ENCODE measurements at places on chromosomes 6 and 20.

DNA sequence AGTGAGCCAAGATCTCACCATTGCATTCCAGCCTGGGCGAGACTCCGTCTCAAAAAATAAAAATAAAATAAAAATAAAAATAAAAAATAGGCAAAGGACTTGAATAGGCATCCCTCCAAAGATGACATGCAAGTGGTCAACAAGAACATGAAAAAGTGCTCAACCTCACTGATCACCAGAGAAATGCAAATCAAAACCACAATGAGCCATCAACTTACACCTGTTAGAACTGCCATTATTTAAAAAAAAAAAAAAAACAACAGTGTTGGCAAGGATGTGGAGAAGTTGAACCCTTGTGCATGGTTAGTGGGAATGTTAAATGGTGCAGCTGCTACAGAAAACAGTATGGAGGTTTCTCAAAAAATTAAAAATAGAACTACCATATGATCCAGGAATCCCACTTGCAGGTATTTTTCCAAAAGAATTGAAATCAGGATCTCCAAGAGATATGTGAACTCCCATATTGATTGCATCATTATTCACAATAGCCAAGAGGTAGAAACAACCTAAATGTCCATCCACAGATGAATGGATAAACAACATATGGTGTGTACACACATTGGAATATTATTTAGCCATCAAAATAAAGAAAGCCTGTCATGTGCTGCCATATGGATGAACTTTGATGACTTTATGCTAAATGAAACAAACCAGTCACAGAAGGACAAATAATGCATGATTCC lies 2.8 kb downstream of the C20orf203 start:
- no peak for DNase-seq

- DNase-seq: no peak
Observed at GRCh38 chr6:130843575-130844320, 16.5 kb downstream of the SMLR1 start.

GRCh38 chr6:100338090-100338489 lies 126.6 kb downstream of the SIM1 start:
- DNase-seq: no peak

- no peak for DNase-seq
Observed at GRCh38 chr20:40241596-40242343, 447.3 kb downstream of the MAFB start.

- no peak for DNase-seq
Observed at GRCh38 chr6:53014063-53014462, 19.0 kb upstream of the GSTA4 start.

DNA sequence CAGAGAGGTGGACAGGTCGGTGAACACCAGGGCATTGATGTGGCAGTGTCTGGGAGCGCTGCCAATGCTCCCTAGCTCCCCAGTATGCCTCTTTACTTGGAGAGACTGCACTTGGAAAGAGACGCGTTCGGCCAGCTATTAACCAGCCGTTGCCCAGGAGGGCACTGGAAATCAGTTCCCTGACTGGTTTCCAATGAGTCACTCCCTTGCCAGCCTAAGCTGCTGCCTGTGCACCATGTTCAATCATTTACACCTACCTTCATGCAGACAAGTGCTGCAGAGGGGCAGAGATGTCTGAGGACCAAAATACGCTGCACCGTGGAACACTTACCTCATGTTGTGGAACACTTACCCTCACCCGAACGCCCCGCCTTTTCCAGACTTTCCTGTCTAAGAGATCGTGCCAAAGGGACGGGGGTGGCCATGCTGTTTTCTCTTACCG lies 151.6 kb downstream of the SOBP start:
- no peak for DNase-seq

DNA sequence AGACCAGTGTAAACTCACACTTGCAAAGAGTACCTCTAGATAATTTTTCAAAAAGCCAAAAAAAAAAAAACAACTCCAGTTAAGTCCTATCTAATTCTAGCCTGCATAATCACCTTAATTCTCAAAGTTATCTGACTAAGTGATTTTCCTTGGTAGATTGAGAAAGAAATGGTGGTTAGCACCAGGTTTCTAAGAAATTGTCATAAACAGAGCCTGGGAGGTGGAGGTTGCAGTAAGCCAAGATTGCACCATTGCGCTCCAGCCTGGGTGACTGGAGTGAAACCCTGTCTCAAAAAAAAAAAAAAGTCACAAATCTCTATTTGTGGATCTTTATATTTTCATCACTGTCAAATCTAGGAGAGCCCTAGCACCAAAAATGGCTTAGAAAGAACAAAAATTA lies 8.9 kb downstream of the FBXO5 start:
- DNase-seq: no peak

DNA sequence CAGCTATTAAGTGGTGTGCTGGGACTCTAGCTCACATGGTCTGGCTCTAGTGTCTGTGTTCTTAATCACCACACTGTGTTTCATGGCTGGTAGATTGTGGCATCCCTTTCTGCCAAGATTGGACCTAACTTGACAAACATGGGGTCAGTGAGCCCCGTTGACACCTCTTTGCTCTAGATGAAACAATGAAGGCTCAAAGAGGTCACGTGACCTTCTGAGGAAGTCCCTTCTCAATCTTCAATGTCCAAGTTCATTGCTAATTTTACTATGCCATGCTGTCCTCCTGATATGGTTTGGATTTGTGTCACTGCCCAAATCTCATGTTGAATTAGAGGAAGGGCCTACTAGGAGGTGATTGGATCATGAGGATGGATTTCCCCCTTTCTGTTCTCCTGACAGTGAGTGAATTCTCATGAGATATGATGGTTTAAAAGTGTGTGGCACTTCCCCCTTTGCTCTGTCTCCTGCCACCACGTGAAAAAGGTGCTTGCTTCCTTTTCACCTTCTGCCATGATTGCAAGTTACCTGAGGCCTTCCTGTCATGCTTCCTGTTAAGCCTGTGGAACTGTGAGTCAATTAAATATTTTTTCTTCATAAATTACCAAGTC lies 177.8 kb upstream of the MYLIP start:
- DNase-seq: no peak

DNA sequence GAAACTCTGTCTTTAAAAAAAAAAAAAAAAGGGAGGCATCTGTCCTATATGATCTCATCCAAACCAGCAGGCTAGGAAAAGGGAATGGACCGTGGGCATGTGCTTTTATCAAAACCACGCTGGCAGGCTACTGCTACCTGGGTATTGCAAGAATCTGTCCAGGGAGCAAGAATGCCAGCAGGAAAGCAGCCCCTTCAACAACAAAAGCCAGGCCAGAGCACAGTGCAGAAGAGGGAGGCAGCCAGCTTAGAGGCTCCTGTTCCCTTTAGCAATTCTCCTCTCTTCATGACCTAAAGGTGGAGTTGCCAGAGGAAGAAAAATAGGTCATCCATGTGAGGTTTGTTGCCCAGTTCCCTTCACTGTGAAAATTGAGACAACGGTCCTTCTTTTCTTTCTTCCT lies 18.2 kb downstream of the TBC1D20 start:
- no peak for DNase-seq

- DNase-seq: no peak
Observed at GRCh38 chr6:12957321-12958051, 240.9 kb downstream of the PHACTR1 start.

GRCh38 chr6:21891080-21891479 lies 297.5 kb downstream of the SOX4 start:
- no peak for DNase-seq

GRCh38 chr6:147131532-147132128 lies 72.6 kb upstream of the STXBP5 start:
- DNase-seq: no peak

DNA sequence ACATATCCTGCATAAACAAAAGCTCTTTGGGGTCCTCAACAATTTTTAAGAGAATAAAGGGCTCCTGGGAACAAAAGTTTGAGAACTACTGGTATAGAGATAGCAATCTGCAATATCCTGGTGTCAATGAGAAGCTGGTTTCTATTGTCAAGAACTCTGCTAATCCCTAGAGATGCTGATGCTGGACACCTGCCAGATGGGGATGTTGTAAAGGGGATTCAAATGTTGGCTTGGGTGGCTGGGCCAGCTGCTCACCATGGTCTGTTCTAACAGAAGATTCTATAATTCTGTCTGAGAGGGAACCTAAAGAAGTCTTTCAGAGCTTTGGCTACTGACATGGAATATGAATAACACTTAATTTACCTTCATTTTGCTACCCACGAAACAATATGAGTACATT lies 137.8 kb downstream of the BTBD9 start:
- no peak for DNase-seq

- DNase-seq: no peak
Observed at GRCh38 chr6:135985471-135985870, 134.0 kb downstream of the PDE7B start.

GRCh38 chr20:753136-753535 lies 15.2 kb downstream of the SLC52A3 start:
- no peak for DNase-seq

- no peak for DNase-seq
Observed at GRCh38 chr6:1669996-1670395, 60.3 kb downstream of the FOXC1 start.

- DNase-seq: no peak
Observed at GRCh38 chr6:126574301-126574700, 234.4 kb downstream of the CENPW start.

DNA sequence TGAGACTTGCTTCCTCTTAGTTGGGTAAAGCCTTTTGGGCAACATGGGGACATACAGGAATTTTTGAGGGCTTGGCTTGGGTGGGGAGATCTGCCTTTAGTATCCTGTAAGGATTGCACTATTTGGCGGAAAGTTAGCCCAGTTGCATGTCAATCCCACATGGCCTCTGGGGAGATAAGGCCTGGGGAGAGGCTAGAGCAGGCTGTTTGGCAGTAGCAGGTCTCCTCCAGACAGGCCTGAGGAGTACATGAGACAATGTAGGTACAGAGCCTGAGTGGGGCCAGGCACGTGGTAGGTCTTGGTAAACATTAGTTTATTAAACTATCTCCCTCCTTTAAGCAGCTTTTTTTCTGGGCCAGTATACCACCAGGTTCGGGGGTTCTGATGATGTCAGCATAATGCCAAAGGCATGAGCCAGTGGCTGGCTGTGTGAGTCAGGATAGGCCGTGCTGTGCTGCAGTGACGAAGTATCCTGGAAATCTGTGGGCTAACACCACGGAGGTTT lies 147.9 kb downstream of the VEGFA start:
- DNase-seq: no peak

- DNase-seq: no peak
Observed at GRCh38 chr6:113449051-113449450, 408.1 kb upstream of the MARCKS start.

- no peak for DNase-seq
Observed at GRCh38 chr6:37131104-37131959, 38.6 kb upstream of the PIM1 start.

- no peak for DNase-seq
Observed at GRCh38 chr6:15914553-15914952, 214.3 kb upstream of the MYLIP start.

- DNase-seq: no peak
Observed at GRCh38 chr6:131362070-131362469, 211.0 kb upstream of the ARG1 start.

DNA sequence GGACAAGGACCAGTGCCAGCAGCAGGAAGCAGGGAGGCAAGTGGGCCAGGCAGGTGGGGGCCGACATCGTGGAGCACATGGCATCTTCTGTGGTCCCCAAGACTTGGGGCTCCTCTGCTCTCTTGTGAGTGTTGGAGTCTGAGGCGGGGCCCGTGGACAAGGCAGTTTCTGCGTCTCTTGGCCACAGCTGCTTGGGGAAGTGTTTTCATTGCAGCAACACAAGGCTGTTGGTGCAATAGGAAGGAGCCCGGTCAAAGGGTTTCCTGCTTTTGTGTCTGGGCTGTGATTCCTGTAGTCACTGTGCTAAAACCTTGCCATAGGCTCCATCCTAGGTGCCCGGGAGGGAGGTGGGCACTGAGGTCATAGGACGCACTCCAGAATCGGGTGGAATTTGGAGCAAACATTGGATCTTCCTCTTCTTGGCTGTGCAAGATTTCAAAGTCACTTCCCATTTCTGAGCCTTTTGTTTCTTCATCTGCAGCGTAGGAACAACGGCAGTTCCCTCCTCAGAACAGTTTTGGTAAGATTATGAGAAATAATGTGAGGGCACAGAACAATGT lies at the start of gene SIRPB2:
Gene SIRPB2, minus strand, starts transcription at position 140 of the 560 bp plus-strand sequence. Its CDS starts 61 bp downstream, at position 79.
- DNase-seq: no peak

Data from NCI-H1417 treated with DMSO at 0.1 percent for 48 hours (cell line).